ENCODE measurements at places on chromosomes 2 and 18.

DNA sequence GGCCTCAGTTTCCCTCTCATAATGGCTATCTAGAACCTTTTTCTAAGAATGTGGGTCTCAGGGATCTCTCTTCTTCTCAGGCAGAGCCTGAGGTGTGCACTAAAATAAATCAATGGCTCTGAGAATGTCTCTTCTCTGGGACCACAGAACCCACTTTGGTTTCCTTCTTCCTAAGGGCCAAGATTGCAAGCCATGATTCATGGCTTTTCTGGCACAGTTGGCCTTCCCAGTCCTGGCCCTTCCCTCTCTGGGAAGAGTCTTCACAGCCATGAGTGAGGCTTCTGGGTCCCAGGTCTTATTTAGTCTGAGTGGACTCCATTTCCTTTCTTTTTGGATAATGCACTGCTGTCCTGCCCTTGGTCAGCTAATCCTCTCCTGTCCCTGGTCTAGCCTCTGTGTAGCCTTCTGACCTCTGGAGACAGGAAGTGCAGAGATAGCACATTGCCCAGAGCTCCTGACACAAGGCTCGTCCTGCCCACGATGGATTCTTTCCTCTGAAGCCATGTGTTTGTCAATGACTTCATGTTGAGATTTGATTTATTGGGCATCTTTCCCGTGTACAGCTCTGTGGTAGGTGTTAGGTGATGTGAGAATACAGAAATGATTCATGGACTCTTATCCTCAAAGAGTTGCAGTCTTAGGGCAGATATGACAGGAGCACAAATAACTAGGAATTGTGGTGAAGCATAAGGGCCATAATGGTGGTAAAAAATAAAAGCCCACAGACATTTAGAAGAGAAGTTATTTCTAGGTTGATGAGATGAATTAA is 245.0 kb downstream of the CLIP4 start:
- DNase-seq, result no peak

GRCh38 chr2:5442736-5443135 is 249.4 kb upstream of the SOX11 start:
- DNase-seq, result no peak

DNA sequence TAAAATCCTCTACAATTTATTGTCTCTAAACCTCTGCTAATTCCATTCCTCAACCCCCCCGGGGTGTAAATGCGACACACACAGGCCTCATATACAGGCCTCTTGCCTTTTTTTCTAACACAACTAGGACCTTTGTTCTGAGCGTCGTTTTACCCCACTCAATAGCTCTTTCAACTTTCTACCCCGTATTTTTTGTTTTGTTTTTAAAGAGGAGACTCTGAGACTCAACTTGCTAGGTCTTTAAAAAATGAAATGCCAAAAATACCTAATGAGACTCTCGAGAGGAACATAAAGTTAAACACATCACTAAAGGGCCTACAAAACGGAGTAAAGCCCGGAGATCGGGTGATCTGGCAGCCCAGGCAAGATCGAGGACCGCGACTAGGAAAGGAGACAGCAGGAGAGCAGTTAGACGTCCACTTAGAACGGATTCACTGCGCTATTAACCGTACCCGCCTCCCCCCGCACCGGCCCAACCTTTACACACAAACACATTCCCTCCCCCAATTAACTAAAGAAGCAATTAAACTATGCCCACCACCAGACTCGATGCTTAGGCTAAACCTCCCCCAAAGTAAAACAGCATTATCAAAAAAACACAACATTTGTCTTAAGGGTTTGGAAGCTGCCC is 1.7 kb downstream of the TRIP12 start:
- DNase-seq, result no peak

DNA sequence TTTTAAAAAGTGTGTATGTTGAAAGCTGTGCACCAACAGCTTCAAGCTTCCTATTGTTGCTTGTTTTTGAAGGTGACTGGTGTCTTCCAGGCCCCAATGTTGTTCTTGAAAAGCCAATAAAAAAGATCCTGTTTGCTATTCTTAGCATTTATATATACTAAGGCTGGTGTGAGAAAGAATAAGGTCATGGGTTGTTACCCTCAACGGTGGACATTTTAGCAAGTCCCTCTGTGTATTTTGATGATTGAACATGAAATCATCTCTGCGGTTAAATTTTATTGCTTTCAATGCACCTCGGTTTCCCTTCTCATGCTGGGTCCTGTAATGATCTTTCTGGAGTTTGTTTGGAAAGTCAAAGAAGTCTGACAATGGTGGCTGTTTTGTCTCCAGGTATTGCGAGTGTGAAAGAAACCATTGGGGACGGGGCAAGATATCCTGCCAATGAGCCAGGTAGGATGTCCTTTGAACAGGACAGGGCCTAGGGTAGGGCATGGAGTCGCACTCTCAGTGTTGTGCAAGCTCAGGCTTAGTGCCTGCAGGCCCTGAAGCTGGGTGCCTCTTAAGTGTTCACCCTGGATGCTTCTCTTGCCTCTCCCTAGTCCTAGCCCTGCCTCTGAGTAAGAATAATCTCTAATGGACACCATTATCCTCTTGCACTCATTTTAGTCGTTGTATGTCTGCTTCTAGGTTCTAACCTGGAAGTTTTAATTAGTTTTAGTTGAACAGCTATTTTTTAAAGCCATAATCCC is 16.0 kb upstream of the KLF7 start:
- DNase-seq, result no peak

DNA sequence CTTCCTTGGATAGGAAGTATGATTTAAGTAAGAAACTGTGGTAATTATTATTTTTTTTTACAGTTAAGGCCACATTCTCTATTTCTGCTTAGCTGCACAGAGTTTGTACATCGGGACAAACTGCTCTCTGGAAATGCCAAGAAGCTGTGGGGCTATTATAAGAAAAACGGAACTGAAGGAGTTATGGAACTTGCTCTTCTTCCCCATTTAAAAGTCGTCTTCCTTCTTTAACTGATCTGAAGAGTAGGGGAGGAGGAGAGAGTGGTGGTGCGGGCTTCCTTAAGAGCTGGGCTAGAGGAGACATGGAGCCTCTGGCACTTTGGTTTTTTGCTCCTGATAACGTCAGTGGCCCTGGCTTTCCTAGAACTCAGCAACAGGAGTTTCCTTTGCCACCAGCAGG is 54.4 kb downstream of the RAB31 start:
- DNase-seq, result no peak

DNA sequence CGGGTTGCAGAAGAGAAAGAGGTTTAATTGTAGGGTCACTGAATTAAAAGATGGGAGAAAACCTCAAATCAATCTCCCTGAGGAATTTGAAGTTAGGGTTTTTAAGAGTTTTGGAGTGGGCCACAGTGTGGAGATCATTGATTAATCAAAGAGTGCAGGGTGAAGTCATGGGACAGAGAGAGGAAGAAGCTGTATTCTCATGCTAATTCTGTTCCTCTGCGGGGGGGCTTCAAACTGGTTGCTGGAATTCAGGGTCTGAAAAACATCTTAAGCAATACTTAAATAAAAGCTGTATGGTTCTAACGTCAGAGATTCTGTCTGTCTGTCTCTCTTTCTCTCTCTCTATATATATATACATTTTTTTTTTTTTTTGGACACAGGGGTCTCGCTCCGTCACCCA is 169.8 kb upstream of the SPATS2L start:
- no peak for DNase-seq

- DNase-seq, result no peak
Measured at GRCh38 chr2:30979822-30980245, 158.4 kb downstream of the GALNT14 start.

DNA sequence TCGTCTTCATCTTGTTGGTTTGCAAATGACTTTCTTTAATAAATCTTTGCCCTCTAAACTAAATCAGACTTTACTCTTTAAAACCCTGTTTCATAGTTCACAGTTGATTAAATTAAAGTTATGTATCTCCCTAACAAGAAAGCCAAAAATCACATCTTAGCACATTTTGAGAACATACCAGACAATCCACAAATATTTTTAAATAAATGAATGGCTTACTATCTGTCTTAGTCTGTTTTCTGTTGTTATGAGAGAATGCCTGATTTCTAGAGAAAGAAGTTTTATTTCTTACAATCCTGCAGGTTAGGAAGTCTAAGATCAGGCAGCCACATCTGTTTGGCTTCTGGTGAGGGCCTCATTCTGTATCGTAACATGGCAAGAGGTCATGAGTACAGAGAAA is 1090.2 kb upstream of the PIK3C3 start:
- DNase-seq, result no peak

DNA sequence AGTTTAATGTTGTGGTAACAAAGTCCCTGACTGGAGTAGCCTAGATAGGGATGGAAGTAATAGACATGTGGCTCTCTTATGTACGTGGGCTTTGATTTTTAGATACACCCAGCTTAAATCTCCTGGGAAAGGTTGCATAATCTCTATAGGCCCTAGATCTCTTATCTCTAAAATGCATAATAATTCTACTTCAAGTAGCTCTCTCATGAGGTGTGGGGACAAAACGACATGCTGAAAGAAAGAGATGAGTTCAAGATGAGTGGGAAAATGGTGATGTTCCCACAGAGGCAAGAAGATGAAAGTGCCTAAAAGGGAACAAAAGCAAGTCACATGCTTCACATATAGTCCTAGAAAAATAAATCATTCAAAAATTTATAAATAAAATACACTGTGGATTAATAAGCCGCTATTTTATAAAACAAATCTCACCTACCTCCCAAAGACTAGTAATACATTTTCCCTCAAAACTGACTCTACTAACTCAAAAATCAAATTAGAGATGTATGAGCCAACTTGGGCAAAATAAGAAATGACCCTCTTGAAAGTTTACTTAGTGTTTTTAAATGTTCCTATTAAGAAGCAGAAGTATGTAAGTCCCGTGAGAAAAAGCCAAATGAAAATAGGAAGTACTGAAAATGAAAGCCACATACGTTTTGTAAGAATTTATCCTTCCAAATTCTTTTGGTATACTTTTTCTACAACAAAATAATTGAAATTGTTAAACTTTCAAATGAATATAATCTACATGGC is 148.2 kb upstream of the ITGA4 start:
- no peak for DNase-seq

DNA sequence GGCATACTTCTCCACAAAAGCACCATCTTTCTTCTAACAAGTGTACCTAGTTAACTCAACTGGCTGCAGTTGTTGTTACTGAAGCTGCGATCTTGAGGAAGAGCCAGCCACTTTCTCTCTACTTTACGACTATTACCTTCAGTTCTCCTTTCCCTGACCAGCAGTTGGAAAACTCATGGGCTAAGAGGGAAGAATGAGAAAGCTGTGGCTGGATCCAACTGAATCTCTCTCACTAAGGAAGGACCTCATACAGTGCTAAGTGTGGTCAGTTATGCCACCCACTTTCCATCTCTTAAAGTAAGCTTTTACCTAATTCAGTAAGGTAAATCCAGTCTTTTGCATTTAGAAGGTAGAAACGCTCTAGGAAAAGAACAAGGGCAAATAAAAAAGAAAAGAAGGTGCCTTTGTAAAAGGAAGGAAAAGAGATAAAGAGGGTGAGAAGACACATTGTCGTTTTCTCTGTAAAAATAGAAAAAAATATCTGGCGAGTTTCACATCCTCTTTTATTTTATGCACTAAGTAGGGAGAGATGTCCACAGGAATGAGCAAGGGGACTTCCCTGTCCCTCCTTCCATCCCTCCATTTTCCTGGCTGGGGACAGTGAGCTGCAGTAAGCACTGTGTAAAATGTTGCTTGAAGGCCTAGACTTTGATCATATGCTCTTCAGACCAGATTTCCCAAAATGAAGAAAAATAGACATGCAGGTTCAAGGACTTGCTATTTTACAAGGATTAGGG is 73.4 kb downstream of the PLEKHM3 start:
- DNase-seq, result no peak

Data from SHP77 treated with DMSO at 0.1 percent for 48 hours (cell line).